Activated T-cell treated with anti-CD3 and anti-CD28 coated beads, Interleukin-2, amount 50 U/mL, for 1 hour (primary cell): ENCODE measurements at places on chromosomes 6 and 20.

DNA sequence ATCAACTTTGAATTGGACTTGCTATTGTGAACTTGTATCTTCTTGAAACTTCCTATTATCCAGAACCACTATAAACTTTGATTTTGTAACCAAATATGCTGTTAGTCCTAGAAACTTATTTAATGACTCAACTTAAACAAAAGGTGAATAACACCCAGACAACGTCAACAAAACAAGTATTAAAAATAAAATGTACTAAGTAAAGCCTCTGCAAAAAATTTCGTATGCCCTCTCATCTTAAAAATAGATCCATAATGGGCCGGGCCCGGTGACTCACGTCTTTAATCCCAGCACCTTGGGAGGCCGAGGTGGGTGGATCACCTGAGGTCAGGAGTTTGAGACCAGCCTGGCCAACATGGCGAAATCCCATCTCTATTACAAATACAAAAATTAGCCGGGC is 401.7 kb downstream of the ESR1 start:
- no peak for DNase-seq

GRCh38 chr6:90227213-90227612 is 69.4 kb downstream of the BACH2 start:
- no peak for DNase-seq

DNA sequence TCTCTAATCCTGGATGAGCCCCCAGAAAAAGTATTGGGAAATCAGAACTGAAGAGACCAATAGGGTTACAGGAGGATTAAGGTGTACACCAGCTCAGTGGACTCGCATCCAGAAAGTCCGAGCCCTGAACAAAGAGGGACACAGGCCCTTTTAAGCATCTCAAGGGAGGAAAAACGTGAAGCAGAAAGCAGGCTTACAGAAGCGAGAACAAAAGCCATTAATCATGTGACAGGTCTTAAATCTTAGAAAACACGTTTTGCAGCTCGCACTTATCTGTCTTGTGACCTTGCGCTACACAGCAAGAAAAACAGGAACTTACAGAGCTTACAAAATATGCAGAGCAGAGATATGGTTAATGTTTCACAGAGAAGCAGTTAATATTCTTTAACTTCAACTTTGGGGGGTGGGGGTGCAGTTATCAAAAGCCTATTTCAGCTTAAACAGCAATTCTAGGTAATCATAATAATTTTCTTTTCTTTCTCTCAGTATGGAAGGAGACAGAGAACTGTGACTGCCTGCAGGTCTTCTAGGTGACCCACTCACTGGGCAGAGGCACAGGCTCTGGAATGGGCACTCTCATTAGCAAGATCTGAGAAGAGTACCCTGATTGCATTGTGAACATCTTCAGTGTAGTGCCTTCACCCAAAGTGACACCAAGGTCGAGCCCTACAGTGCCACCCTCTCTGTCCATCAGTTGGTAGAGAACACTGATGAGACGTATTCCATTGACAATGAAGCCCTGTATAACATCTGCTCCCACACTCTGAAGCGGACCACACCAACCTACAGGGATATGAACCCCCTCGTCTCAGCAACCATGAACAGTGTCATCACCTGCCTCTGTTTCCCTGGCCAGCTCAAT is 65.0 kb upstream of the MOCS1 start:
- no peak for DNase-seq

DNA sequence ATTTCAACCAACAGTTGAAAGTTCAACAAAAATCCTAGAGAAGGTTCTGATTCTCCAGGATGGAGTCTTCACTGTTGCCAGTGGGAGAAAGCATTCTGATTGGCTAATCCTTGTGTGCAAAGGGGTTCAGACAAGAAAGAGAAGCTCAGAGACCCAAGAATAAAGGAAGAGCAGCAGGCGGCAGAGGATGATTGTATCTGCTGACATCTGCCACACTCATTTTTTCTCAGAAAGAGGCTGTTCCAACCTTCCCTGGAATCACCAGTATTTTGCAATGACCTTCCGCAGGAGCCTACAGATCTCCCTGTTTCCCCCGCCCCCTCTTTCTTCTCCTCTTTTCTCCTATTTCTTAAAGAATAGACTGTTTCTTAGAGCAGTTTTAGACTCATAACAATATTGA is 376.7 kb downstream of the CDH26 start:
- no peak for DNase-seq

DNA sequence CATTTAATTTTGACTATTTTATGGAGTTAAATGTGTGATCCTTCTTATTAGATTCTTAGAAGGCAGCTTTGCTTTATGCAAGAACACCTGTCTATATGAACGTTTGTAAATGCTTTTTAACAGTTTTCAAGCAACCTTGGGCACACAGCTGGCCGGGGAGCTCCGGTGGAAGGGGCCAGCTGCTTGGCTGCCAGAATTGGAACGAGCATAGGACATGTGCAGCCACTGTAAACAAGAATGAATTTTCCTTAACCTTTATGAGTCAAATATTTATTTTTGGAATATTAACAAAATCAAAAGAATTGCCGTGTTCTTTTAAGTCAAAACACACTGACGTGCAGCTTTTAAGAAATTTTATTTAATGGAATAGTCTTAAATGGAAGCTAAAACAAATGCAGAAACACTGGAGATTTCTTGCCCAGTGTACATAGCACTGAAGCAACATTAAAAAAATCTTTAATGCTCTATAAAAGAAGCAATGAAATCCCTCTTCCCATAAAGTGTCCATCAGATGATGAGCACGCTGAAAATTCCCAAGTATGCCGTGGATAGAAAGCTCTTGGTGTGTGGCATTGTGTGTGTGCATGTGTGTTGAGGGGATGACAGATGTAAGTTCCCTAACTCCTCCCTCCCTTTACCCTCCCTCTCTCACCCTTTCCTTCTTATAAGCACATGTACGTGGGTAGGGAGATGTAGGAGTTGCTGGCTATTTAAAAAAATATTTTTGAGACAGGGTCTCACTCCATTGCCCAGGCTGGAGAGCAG is 208.9 kb upstream of the EXOC2 start:
- no peak for DNase-seq

- DNase-seq, result no peak
Observed at GRCh38 chr6:157982102-157982562, 469 bp downstream of the SYNJ2 start.
